Osteoblast (primary cell): ENCODE measurements at places on chromosomes 13 and 19. TPM values are rescaled to one million over a fixed set of nuclear protein-coding genes. Genes with fewer than 3 reads are reported as not detected.

DNA sequence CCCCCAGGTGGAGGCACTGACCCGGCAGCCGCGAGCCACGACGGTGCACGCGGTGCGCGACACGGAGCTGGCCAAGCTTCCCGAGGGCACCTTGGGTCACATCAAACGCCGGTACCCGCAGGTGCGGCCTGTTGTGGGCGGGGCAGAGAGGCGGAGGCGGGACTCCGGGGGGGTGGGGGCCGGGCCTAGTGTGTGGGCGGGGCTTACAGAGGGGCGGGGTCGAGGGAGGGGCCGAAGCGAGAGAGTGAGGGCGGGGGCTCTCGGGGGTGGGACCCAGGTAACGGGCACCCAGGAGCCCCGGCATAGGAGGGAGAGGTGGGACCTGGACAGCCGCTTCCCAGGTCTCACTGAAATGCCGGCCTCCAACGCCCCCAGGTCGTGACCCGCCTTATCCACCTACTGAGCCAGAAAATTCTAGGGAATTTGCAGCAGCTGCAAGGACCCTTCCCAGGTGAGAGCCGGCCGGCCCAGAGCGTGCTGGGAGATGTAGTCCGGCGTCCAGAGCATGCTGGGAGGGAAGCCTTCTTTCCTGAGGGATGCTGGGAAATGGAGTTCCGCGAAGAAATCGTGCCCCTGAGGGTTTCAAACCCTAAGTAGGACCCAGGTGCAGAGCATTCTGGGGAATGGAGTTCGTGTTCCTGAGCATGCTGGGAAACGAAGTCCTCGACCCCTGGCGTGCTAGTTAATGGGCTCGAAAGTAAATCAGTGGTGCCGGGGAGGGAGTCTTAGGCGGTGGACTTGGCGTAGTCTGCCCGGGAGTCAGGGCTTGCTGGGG, 15.7 kb downstream of the PNPLA6 start:
- DNase-seq = peak; percentile 92

DNA sequence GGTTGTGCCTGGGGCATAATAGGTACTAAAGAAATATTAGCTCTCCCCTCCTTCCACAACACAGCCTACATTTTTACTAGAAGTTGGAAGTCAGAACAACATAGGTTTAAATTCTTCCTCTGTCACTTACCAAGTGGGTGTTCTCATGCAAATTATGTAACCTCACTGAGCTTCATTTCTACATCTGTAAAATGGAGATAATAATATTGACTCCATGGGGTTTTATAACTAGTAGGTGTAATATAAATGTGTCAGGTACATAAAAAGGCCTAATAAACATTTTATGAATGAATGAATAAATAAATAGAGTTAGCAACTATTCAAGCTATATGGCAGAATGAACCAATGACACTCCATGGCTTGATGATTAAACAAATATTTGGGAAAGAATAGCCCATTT, 27.1 kb upstream of the SERP2 start:
- DNase-seq = no peak

DNA sequence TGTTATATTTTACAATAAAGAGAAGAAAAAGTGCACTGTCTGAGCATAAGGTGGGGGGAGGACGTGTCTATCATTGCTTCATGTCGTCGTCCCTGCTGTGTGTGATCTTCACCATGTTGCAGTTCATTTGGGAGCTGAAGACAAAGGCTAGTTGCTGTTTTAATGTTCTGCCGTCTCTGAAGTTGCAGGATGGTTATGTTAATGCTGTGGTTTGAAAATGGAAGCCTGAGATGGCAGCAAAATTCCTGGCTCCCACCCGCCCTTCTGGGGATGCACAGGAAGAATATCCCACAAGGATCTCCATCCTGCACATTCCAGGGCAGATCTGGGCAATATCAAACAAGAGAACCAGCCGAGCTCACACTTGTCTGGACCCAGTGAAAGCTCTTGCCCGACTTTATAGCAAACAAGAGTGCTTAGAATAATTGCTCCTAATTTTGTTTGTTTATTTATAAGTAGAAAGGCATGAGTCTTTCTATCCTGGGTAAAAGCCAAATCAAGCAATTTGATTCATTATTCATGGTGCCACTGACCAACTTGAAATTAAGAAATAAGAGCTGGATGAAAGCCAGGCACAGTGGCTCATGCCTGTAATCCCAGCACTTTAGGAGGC, 110.3 kb upstream of the ABCC4 start:
- DNase-seq = peak; percentile 17

DNA sequence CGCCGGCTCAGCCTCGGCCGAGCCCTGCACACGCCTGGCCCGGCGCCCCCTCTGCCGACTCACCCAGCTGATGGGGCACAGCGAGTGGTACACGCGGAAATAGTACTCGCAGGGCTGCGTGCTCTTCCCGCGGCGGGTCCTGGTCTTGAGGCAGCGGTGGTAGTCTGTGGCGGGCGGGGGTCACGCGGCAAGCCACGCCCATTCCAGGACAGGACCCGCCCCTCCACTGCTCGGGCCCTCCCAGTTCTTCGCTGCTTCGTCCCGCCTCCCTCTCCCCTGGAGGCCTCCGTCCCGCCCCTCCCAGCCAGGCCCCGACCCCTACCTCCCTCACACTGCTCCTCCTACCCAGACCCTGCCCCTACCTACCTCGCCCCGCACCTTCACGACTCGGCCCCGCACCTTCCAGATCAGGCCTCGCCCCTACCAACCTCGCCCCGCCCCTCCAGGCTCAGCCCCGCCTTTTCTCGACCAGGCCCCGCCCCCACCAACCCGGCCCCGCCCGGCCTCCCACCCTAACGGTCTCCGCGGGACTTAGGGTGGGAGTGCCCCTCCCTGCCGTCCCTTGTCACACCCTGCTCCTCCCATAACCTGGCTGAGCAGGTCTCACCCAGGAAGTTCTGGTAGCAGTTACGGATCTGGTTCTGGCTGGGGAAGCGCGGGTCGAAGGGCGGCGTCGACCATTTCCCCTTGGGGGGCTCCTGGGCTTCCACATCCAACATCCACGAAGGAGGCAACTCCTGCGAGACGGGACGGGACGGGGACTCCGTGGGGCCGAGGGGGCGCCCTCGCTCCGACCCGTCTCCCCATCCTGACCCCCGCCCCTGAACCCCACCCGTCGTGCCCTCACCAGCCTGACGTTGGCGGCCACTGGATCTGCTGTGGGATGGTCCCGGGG, 469 bp downstream of the COX6B2 start:
- peak; percentile 98 for DNase-seq

DNA sequence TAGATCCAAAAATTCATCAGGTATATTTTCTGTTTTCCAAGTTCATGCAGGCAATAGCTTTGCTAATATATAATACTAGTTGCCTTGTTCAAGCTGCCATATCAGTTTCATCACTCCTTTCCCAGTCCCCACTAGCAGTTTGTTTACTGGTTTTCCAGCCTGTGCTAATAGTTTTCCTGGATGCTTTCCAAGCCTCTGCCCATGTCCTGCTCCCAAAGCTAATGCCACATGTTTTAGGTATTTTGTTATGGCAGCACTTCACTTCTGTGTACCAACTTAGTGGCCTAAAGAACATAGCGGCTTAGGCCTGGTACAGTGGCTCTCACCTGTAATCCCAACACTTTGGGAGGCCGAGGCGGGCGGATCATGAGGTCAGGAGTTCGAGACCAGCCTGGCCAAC, 28.1 kb upstream of the ZNF527 start:
- DNase-seq = no peak

- peak; percentile 58 for DNase-seq
Observed at GRCh38 chr19:33370783-33371182, 2.7 kb upstream of the CEBPG start.

- peak; percentile 84 for DNase-seq
Observed at GRCh38 chr19:8335343-8336071, 7.6 kb downstream of the KANK3 start.

Gene ICAM5
- under 0.01 TPM in 1 of 2 replicates, not detected in the other for total RNA-seq

Gene ZNF320
- 10.0 and 11.2 TPM in 2 replicates for total RNA-seq
